ENCODE measurements at places on chromosomes 4 and X.

DNA sequence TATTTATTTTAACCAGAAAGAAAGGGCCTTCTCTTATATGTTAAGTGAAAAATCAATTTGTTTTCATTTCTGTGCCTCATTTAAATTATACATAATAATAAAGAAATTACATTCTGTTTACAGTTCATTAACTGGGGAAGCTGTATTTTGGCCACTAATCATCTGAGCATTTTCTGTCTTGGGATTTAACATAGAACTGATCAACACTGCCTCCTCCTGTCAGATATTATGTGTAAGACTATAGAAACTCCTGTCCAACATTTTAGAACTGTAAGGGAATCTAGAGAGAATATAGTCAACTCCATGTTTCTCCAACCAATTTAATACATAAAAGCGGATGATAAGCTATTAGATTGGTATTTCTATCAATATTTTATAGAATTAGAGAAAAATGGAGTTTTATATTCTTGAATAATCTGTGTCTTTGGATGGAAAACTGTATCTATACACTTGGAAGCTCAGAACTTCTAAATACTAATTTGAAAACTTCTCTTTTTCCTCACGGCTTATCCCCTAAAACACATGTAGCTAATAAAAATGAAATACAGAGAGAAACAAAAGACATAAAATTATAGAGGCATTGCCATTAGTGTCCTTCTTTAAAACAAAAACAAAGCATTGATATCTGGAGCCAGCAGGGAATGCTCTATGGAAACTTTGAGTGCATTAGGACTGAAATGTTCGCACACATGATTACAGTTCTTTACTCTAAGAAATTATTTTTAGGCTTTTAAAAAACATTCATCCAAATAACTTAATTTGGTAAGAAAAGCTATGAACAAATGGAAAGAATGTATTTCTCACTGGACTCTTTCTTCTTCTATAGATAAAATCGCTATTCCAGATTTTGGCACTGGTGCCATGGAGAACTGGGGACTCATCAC lies 33.1 kb downstream of the ENPEP start:
- DNase-seq: peak; percentile 26

- DNase-seq: peak; percentile 36
These were observed 995.7 kb upstream of the PRKX start for GRCh38 chrX:4708970-4709760.

GRCh38 chrX:135531813-135532212 lies 11.4 kb downstream of the INTS6L start:
- peak; percentile 9 for DNase-seq

DNA sequence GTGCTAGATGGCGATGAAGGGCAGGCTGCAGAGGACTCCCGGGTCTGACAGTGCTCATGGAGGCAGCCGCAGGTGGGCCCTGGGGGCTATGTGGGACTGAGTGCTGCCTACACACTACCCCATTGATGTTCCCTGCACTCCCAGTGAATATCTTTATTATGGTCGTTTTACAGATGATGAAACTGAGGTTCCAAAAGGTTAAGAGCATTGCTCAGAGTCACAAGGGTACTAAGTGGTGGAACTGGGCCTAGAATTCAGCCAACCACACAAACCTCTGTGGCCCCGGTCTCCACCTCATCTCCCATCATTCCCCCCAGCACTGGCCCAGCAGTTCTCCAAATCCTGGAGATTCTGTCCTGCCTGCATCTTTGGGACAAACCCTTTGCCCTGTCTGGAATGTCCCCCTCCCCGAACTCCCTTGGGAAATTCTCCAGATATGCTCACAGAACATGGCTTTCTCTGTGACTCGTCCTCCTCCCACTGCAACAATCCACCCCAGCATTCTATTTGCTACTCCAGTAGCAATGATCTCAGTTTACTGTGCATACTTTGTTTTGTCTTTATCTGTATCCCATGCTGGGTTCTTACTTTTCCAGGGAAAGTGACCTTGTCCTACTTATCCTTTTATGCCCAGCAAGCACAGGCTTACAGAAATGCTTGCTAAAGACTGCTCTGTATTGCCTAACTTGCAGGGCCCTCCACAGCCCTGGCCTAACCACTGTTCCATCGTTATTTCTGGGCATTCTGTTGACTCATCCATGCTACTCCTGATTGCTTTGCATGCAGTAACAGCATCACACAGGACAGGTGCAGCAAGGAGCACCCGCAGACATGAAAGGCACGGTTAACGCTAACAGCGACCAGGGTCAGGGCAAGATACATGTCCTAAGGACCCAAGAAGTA lies 14.0 kb downstream of the PNMA6F start:
- DNase-seq: peak; percentile 45

- no peak for DNase-seq
These were observed 633.4 kb downstream of the CENPC start for GRCh38 chr4:66911880-66912279.

DNA sequence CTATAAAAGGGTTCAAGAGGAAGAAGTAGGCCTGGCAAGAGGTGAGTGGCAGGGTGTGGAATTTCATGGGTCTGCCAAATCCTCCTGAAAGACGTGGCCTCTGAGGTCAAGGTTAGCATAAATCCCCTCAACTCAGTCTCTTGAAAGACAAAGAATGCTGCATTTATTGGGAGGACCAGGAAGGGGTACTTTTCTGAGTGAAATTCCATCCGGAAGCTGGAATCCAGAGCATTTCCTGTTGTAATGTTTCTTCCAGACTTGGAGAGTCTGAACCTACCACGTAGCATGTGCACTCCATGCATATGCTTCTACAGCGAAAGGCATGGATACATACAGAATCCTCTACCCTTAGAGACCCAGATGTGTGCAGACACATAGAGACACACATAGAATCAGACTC lies 13.4 kb upstream of the FGD1 start:
- DNase-seq: no peak

- DNase-seq: peak; percentile 73
These were observed 4.7 kb downstream of the RASGEF1B start for GRCh38 chr4:81466841-81467671.

GRCh38 chr4:1077711-1078477 lies 35.5 kb downstream of the RNF212 start:
- DNase-seq: no peak

- peak; percentile 11 for DNase-seq
These were observed 52.0 kb upstream of the WDR17 start for GRCh38 chr4:176013476-176014247.

- peak; percentile 21 for DNase-seq
These were observed 877 bp upstream of the SLC16A2 start for GRCh38 chrX:74420196-74421035.

- no peak for DNase-seq
These were observed 18.6 kb downstream of the RXFP1 start for GRCh38 chr4:158540125-158540907.

DNA sequence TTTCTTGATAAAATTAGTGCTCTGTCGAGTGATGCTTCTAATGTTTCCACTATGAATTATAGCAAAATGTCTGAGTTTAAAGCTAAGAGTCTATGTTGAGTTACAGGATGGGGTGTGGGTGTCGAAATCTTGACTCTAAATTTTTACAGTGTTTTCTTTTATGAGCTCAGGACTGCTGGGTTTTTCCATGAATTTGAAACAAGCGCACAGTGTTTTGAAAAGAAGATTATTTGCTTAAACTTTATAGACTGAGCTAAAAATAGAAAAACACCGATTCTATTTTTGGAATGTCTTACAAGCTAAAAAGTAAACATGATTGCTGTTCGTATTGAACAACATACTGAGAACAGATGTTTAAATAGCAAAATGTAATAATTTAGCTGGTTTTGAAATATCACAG lies 7.5 kb downstream of the PTTG2 start:
- no peak for DNase-seq

- no peak for DNase-seq
These were observed 7.9 kb downstream of the TET2 start for GRCh38 chr4:105154576-105154975.

GRCh38 chrX:142613403-142613802 lies 408.3 kb upstream of the MAGEC2 start:
- DNase-seq: no peak

- no peak for DNase-seq
These were observed 40.0 kb downstream of the RBPJ start for GRCh38 chr4:26360864-26361263.

GRCh38 chrX:67721321-67721720 lies 177.5 kb downstream of the AR start:
- no peak for DNase-seq

GRCh38 chr4:4299006-4299405 lies 9.0 kb downstream of the ZBTB49 start:
- DNase-seq: no peak

- no peak for DNase-seq
These were observed 531.1 kb upstream of the SLIT2 start for GRCh38 chr4:19720610-19721009.

- no peak for DNase-seq
These were observed 22.7 kb downstream of the PNPLA4 start for GRCh38 chrX:7904562-7904961.

GRCh38 chrX:136146614-136147314 lies 569 bp upstream of the FHL1 start:
- peak; percentile 12 for DNase-seq

DNA sequence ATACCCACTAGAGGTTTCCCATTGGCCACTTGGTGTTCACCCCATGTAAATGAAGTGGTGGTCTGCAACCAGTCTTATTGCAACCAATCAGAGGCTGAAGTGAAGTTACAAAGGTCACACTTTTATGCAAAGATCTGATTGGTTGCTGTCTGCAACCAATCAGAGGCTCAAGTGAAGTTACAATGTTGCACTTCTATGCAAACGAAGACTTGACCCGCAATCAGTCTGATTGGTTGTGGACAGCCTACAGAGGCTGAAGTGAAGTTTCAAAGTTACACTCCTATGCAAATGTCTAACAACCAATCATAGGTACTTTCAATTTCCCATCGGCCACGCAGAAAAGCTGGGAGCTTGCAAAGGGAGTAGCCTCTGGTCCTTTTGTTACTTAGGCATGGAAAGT lies 22.3 kb upstream of the XPNPEP2 start:
- DNase-seq: no peak

- no peak for DNase-seq
These were observed 20.1 kb downstream of the CA5B start for GRCh38 chrX:15758140-15758539.

DNA sequence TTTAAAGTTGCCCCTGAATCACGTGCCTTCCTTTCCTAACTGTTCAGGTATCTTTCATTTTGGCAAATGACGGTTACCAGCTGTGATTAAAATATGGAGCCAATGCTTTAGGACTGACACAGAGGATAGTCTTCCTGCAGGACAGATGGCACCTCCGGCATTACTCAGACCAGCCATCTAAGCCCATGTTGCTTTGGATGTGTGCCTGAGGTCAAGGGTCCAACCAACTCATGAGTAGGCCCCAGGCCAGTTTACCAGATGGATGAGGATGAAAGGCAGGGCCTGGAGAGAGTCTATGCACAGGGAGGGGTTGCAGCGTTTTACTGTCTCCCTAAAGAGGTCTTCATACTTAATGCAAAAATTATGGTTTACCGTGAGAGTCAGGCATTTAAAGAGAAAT lies 174.0 kb upstream of the GATB start:
- DNase-seq: no peak

GRCh38 chr4:47475411-47475810 lies 9.7 kb upstream of the ATP10D start:
- no peak for DNase-seq

DNA sequence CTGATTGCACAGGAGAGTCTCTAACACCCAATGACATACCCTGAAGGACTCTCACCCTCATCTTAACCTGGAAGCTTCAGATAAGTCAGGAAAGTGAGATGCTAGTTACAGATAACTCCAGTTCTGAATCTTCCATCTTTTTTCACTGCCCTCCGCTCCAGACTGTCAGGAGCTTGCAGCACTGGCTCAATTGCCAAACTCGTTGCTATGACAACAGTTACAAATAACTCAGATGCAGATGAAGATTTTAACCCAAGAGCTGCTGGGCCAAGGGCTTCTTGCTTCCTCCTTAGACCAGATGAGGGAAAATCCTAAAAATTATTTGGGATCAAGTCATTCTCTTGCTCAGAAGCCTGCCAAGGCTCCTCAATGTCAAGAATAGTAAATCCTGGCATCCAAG lies 109.1 kb upstream of the HUWE1 start:
- DNase-seq: peak; percentile 2
